ENCODE measurements at places on chromosomes 7 and 10.

GRCh38 chr10:34758447-34758996, 56.6 kb downstream of the PARD3 start:
- peak; percentile 93 for DNase-seq

DNA sequence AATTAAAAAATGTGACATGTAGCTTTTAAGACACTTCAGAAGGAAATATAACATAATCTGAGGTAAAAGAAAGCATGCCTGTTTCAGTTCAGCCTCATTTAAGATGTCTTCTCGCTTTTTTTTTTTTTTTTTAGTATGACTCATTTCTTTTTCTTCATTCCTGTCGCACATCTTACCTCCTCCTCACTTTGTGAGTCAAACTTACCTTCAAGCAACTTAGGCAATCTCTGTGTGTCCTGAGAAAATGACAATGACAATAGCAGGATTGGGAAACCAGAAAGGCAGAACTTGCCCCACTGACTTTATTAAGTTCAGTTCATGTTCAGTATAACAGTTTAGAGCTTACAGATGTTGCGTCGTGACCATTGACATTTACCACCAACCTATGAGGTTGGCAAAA, 7.7 kb downstream of the PTN start:
- no peak for DNase-seq

- DNase-seq = no peak
Measured at GRCh38 chr7:16711730-16712129, 41.8 kb upstream of the TSPAN13 start.

- DNase-seq = no peak
Measured at GRCh38 chr7:131385039-131385605, 57.4 kb downstream of the MKLN1 start.

GRCh38 chr7:133065301-133065700, 16.6 kb downstream of the CHCHD3 start:
- no peak for DNase-seq

GRCh38 chr10:30828164-30828563, 198.6 kb upstream of the LYZL2 start:
- no peak for DNase-seq

DNA sequence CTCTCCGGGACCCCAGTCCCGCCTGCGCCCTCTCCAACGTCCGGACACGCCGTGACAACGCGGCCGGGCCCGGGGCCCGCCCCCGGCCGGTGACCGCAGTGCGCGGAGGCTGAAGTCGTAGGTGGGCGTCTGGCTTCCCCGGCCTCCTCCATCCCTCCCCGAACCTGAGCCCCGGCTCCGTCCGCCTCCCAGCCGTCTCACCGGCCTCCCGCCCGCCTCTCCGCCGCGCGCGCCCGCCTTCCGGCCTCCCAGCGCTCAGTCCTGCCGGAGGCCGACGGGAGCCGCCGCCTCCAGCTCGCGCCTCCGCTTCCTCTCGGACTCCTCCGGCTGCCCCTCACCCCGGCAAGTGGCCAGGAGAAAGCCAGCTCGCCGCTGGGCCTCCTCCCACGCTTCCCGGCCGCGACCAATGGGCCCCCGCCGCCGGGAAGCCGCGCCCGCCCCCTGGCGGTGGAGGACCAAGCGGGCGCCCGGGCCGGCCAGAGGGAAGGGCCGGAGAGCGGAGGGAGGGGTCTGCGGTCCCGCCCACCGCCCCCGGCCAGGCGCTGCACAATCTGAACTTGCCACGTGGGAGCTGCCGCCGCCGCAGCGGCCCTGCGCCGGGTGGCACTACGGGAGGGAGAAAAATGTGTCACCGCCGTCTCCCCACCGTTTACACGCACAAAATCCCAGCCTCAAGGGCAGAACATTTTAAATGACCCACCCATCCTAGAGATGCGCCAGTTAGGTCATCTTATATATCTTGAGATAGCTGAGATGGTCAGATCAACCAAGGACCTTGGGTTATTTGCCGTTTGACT, at the start of gene FAM3C:
Gene FAM3C (minus strand): TSS at position 348 of the 797 bp plus-strand sequence. CDS start 13,339 bp downstream, outside the sequence.
- DNase-seq = peak; percentile 71

DNA sequence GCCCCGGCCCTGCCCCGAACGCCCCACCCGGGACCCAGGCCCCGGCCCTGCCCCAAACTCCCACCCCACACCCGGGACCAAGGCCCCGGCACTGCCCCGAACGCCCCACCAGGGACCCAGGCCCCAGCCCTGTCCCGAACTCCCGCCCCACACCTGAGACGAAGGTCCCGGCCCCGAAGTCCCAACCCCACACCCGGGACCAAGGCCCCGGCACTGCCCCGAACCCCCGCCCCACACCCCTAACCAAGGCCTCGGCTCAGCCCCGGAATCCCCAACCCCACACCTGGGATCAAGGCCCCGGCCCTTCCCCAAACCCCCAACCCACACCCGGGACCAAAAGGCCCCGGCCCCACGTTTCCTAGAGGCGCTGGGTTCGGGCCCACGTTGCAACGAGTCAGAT, 1.1 kb upstream of the LARP4B start:
- no peak for DNase-seq

- DNase-seq = no peak
Measured at GRCh38 chr7:16260236-16260728, 161.1 kb downstream of the CRPPA start.

- DNase-seq = no peak
Measured at GRCh38 chr7:107891636-107892366, 818 bp downstream of the DLD start.
